Activated CD4-positive, alpha-beta memory T cell treated with anti-CD3 and anti-CD28 coated beads for 36 hours (primary cell): ENCODE measurements at places on chromosomes 12 and 14.

DNA sequence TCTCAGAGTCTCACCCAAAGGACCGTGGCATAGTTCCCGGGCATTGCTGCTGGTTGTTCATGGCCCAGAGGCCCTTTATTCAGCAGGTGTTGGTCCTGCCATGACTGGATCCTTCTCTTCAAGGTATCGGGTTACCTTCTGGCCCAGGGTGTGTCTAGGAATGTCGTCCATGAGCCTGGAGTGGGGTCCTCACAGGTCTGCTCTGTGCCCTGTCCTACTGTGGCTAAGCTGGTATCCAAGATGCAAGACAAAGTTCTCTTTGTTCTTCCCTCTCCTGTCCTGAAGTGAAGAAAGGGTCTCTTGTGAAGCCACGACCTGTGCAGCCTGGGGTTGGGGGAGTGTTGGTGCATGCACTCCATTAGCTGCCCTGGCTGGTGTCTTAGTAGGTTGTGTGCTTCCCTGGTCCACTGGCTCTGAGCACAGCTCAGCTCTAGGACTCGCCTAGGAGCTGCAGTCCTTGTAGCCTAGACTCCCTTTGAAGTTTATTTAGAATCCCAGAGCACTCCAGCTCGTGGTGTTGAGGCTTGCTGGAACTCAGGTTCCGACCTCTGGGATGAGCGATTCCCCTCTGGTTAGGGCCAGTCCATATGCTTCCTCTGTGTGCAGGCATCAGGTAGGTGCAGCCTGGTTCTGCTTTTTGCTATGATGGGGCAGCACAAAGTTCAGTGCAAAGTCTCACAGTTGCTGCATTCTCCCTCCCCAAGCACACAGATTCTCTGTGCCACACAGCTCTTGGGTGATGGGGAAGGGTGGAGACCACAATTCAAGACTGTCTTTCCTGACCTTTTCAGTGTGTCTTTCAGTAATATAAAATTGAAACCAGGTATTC, 117.4 kb downstream of the NUBPL start:
- no peak for DNase-seq

DNA sequence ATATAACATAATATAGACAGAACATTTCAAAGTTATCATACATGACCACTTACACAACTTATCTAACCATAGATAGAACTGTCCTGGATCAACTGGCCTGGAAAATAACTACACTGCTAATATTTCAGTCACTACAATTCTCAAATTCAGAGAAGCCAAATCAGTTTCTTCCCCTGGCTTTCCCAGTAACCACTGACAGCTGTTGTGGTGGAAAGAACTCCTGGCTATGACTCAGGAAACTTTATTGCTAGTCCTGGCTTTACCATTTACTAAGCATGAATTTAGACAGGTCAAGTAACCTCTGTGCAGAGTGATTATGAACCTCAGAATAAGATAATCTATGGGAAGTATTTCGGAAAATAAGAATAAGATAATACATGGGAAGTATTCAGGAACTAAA, 244.9 kb upstream of the DIO2 start:
- DNase-seq: no peak

GRCh38 chr12:124543052-124543589, 24.3 kb downstream of the NCOR2 start:
- peak; percentile 27 for DNase-seq

GRCh38 chr14:27929797-27930347, 836.7 kb upstream of the FOXG1 start:
- no peak for DNase-seq

DNA sequence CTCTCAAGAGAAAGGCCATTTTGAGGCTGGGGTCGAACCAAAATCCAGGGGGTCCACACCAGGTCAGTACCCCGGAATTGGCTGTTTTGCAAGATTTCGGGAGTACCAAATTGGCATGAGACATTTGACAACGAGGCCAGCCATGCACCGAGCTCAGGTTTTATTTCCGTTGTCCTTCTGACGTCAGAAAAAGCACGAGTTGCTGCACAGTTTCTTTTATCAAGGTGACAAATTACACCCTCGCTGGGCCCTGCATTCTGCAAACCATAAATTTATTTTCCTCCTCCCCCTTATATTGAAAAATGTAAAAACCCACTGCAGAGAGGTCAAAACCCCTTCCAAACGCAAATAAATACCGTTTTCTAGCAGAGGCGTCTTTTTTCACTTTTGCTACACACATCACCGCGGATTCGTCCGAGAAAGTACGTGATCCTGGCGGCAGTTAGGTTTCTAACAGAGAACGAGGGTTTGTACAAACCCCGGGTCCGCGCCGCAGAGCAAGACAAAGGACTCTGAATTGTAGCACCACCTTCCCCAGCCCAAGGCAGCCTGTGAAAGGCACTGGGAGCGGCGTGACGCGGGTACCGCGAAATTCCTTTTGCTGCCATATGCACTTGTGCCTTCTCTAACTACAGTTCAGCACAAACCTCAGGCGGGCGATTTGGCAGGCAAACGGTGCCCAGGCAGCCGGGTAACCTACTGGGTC, 1.8 kb downstream of the SLC38A1 start:
- peak; percentile 76 for DNase-seq

DNA sequence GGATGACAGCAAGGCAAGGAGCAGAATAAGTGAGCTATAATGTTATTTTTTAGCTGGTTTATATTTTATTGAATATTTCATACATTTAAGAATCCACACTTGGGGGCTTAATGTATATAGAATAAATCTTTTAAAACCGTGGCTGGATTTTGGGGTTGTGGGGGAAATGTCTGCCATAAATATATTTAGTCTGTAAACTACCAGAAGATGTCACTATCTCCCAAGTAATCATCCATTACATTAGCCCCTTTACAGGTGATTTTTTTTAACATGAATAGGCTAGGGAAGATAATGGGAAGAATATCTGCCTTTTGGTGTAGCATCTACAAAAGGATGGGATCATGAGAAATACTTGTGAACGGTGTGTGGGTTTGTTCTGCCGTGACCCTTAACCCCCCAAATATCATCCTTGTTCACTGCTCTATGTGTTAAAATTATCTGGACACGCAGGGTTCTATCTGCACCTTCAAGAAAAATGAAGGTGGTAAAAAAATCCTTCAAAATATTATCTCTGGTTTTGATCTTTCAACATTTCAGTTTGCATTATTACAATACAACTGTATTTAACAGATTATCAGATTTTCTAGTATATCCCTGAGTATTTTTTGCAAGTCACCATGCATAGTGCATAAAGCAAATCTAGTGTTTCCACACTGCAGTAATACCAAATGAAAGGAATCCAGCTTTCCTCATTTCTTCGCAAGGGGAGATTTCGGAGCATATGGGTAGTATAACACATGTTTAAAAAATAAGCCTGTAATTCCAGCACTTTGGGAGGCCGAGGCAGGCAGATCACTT, 8.0 kb upstream of the SLC17A8 start:
- DNase-seq: no peak

- no peak for DNase-seq
Measured at GRCh38 chr12:31353750-31354708, 28.1 kb upstream of the SINHCAF start.

GRCh38 chr12:50615907-50616296, 111.1 kb downstream of the DIP2B start:
- no peak for DNase-seq

- no peak for DNase-seq
Measured at GRCh38 chr14:33184587-33184986, 245.9 kb downstream of the NPAS3 start.

DNA sequence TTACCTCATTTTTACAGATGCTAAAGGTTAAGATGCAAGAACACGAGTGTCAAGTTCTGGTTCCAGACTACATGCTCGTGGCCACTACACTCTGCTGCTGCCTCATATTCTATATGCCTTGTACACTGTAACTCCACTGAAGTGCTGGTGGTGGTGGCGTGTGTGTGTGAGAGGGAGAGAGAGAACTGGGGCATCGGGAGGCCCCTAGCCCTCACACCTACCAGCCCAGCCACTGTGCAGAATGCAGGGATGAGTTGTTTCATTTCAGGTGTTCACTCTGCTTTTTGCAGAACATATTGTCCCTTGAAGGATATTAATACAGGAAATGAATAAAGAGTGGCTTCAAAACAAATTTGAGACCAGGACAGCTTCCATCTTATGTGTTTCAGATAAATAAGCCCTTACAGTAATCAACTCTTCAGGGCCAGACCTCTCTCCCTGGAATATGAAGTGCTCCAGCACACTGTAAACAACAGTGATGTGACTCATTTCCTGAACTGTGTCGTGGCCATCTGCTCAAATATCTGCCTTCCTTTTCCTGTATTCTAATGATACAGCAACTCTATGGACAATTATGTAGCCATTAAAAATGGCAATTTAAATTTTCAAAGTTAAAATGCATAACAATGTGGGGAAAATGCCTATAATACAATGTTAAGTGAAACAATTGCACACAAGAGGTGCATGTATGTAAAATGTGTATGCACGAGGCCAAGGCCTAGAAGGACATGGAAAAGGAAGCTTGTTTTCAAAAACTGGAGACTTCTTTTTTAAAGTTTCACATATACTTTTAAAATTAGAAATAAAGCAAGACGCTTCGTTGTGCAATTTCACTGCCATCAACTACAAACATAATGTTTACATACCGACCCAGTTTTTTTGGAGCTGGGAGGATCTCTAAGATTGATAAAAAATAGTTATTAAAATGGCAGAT, 215.4 kb downstream of the PELI2 start:
- DNase-seq: no peak

GRCh38 chr12:28961948-28962384, 187.1 kb upstream of the FAR2 start:
- no peak for DNase-seq

GRCh38 chr12:4556735-4557530, 5.1 kb upstream of the DYRK4 start:
- no peak for DNase-seq

DNA sequence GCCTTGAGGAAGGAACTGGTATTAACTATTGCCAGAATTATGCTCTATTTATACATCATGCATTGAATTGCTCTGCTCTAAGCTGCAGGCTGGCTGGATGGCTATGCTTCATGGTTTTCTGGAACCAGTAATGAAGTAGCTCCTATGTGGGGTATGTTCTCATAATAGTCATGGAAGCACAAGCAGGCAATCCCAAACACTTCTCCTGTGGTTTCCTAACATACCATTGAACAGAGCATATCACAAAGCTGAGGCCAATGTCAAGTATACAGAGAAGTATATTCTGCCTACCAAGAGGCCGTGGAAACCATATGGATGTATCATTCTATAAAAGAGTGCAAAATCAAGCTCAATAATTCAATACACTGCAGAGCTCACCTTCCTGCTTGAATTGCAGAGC, 1752.4 kb upstream of the FLRT2 start:
- no peak for DNase-seq

DNA sequence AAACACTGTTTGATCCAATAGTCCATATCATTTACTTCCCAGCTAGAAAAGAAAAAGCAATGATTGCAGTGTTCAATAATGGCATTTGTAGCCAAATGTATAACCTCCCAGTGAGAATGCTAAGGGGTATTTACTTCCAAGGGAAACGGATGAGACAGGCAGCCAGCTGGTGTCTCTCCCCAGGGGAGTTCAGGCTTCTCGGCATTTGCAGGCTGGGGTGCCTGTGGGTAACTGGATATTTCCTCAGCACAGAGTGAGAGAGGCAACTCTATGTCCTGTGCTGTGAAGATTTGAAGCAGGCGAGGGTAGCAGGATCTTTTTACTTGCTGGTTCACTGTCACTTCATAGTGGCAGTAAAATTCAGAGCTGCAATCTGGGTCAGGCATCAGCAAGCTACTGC, 1455.6 kb upstream of the TMEM132C start:
- no peak for DNase-seq

DNA sequence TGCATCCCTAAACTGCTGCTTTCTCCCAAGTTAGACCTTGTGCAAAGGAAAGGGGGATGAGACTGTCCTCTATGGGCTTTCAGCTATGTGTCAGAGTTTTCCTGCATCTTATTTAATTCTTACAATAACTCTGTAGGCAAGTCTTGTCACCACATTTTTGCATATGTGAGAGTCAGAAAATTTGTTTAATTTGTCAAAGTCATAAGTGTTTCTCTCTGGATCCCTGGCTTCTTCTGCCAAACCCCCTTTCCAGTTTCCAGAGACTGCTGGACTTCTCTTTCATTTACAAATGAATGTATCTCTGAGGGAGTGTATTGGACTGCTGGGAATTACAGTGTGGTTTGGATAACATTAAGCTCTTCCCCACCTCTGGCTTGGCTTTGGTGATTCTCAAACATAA, 877.6 kb upstream of the SEL1L start:
- no peak for DNase-seq

- no peak for DNase-seq
Measured at GRCh38 chr12:62345667-62346066, 85.5 kb downstream of the USP15 start.

DNA sequence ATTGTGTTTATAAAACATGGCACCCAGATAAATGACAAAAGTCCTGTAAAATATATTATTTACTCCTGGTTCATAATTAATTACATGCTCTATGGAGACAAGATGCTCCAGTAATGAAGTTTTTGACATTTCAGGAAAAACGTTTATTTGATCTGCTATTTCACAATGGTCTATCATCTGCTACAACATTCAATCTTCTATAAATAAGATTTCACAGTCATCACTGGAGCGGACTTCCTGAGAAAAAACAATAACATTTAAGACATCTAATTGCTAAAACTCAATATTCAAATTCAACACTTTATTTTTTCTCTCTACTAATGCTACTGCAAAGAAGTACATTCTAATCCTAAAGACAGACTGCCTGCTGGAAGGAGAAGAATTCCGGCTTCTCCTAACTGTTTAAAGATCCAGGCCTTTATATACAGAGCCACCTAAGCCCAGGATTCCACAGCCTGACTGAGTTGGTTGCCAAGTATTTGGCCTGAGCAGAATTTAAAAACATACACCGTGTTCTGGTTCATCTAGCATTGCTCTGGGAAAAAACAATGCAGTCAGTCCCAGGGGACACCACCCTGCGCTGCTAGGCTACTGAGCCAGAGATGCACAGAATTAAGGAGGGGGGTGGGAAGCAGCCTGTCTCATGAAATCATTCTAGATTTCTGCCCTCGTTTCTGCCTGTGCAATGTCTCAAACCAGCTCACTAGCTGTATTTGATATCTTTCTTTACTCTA, 58.0 kb downstream of the TMTC1 start:
- no peak for DNase-seq

DNA sequence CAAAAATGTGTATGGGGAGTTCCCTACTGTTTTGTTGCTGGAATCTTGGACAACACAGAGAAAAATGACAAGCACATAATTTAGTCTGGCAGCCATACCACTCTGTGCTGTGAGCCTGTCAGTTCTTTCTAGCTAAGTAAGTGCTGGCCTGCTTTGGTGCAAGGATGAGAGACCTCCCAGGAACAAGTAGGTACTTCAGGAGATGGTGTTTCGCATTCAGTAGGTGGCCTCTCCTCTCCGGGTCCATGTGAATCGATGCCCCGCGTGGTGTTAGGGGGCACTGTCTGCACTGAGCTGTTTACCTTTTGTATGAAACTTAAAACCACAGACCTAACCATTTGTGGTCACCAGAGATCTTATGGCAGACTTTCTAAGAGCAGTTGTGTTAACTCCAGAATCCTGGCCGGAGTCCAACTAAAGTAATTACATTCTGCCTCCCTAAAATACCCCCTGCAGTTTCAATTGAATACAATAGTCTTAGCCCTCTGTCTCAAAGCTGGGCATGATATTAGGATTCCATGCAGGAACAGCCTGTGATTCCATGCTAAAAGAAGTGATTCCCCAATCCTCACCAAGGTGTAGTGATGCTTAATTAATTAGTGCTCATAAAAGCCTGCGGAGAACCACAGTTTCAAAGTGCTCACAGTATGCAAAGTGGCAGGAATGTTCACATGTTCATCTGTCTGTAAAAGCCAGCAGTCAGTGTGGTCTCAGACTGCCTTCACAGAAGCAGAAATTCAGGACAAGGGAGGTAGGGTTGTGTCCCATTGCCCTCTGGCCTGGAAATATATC, 64.2 kb downstream of the LLPH start:
- DNase-seq: no peak

GRCh38 chr12:57342207-57342691, 88.6 kb downstream of the R3HDM2 start:
- peak; percentile 12 for DNase-seq
